ENCODE measurements at places on chromosomes 5 and 9.

DNA sequence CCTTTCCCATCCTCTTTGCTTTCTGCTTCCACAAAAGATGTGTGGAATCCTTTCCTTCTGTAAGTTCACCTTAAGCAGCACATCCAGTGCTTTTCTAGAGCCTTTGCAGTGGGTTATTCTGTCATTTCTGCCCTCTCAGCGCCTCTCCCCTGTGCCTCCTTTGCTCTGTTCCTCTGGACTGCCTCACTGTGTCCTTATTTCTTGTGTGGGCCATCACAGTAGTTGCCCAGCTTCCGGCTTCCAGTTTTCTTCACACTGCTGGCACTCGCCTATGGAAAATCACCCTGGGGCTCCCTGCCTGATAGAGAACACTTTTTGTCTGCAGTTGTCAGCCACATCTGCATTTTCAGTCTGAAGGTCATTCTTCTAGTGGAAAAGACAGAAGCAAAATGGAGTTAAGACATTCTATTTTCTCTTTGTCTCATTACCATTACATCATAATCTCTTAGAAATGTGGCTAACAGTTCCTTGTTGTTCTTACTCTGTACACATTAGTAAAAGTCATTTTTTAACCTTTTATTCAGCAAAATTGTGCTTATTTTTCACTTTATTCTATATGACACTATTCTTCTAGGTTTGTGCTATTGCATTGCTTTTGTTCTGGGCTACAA is 64.1 kb upstream of the ZNF608 start:
- no peak for DNase-seq

- DNase-seq = no peak
These were observed 33.4 kb downstream of the MAP1B start for GRCh38 chr5:72140711-72141110.

GRCh38 chr5:11851416-11851815 is 52.8 kb downstream of the CTNND2 start:
- DNase-seq = no peak

GRCh38 chr9:35193762-35194161 is 32.0 kb downstream of the UNC13B start:
- no peak for DNase-seq

DNA sequence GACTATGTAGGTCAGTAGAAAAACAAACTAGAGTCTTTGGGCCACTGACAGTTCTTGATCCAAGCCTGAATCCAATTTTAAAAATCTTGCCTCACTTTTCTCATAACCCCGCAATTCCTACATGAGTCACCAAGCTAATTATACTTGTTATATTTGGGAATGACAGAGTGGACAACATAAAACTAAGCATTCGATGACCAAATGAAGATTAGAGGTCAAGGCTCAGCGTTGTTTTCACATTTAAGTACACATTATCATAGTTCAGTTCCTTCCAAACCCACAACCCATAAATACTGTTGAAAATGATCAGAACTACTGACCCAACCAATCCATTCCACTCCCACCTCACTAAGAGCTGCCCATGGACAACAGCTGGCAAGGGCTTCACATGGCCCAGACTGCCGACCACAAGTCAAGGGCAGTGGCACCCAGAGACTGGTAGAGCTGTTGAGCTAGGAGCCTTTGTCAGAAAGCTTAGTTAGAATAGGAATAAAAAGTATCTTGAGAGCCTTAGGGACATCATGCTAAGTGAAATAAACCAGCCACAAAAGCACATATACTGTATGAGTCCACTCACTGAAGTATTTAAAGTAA is 64.2 kb downstream of the MYO10 start:
- DNase-seq = no peak

GRCh38 chr5:170305646-170306025 is 8.1 kb upstream of the LCP2 start:
- no peak for DNase-seq

DNA sequence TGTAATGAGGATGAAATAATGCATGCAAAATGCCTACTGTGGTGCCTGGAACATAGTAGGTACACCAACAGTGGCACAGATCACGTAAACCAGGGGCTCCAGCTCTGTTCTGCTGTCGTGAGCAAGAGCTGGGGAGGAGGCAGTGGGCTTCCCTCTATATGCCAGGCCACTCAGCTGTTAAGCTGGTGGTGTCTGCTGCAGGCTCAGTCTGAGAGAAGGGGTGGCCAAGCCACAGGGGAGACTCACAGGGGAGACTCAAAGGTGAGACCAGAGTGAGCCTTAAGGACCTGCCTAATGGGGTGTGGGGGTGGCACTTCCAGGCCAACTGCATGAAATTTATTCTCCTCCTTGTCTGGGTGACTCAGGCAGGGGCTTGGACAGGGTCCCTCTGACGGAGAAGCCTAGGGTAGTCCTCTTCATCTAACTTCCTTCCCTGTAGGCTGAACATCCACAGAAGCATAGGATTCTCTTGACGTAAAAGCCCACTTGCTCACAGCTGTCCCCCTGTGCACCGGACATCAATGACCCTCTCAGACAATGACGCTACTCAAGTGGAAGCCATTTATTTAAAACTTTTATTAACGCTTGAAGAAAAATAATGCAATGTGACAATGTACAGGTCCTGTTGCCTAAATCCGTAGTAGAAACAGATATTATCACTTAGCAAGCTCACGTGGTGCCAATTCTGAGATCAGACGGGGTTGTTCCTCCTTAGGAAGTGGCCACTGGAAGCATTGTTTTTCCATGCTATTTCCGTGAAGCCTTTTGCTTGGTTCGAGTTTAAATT is 13.9 kb downstream of the STC2 start:
- no peak for DNase-seq

DNA sequence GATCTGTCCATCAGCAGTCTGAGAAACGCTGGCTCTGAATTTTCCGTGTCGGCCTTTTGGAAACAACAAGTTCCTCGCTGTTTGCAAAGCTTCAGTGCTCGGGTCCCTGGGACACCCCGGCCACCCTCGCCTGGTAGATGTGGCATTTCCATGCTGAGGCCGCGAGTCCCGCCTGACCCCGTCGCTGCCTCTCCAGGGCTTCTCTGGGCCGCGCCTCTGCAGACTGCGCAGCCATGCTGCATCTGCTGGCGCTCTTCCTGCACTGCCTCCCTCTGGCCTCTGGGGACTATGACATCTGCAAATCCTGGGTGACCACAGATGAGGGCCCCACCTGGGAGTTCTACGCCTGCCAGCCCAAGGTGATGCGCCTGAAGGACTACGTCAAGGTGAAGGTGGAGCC is 4.7 kb downstream of the NTNG2 start:
- DNase-seq = no peak

- no peak for DNase-seq
These were observed 59.6 kb downstream of the RICTOR start for GRCh38 chr5:39014561-39014960.

DNA sequence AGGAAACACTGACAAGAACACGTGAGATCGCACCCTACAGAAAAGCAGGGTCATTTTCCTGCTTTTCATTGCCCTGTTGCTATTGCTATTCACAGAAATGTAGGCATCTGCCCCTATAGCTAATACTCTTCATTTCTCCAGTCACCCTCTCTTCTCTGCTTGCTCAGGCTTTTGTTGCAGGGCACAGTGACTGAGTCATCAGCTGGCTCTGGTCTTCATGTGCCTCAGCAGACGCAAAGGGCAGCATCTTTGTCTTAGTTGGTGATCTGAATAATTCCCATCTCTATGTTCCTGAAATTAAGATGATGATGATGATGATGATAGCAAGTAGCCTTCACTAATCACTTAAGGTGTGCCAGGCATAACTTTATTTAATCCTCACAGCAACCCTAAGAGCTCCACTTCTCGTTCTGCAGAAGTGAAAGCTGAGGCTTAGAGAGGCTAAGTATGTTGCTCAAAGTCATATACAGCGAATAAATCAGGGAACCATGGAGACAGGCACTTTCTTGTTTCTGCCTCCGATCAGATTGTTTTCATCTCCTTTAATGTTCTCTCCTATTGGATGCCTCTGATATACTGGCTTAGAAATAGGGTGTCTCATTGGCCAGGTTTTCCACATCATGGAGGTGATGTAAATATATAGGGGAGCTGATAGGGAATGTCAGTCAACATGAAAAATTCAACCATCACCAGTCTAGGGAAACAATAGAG is 133.0 kb upstream of the STK32A start:
- no peak for DNase-seq

DNA sequence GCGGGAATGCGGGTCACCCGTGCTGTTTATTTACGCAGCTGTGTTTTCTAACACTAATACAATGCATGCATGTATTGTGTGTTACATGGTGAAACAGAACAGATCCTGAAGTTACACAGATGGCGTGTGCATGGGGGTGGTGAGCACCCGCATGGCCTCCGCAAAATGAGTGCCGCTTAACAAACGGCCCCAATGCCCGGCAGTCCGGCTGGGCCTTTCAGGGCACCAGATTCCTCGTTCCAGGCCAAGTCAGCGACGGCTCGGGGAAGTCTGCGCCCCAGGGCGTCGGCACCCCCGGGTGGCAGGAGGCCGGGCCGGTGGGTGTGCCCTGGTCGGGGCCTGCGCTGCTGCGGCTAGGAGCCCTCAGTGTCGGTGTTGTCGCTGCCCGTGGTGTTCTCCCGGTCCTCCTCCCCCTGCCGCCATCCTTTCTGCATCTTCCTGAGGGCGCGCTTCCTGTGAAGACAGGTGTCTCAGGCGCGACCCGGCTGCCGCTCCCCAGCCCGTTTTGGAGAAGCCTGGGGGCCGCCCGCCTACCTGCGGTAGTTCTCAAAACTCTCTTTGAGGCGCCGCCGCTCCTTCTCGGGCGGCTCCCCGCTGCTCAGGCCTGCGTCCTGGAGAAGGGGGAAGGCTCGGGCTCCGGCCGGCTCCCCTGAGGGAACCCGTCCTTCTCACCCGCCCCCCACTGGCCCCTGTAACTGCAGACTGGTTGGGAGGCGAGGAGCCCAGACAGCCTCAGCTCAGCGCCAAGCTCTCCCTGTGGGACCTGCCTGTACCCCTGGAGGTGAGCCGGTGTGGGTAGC is 605 bp upstream of the DNLZ start:
- no peak for DNase-seq

DNA sequence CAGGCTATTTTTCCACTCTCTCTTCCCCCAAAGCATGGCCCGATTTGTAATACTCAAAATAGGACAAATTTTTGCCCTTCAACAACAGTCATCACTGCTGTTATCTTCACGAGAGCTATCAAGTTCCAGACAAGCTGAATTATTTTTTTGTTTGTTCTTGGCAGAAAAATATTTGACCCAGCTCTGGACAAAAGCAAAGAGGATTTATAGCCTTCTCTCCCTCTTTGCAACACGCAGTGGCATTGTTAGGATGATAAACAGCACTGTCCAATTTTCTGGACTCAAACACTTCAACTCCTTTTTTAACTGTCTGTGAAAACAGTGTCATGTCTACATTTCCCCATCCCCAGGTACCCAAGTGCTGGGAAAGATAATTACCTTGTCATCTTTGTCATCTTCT is 160.3 kb downstream of the SLF1 start:
- DNase-seq = no peak

DNA sequence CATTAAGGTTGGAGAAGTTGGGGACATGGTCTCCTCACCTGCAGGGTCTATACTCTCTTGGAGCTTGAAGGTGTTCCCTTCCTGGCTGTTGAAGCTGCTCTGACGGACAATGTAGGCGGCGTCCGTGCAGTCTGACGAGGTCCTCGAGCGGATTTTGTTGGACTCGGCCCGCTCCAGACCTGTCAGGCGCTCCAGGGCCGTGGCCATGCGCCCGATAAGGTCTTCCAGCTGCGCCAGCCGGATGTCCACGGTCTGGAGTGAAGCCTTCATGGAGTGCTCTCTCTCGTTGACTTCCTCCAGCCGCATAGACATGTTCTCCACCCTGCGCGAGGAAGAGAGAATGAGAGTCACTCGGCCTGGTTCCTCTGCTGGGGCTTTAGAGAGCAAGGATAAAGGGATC is 122.6 kb upstream of the KLF9 start:
- DNase-seq = no peak

DNA sequence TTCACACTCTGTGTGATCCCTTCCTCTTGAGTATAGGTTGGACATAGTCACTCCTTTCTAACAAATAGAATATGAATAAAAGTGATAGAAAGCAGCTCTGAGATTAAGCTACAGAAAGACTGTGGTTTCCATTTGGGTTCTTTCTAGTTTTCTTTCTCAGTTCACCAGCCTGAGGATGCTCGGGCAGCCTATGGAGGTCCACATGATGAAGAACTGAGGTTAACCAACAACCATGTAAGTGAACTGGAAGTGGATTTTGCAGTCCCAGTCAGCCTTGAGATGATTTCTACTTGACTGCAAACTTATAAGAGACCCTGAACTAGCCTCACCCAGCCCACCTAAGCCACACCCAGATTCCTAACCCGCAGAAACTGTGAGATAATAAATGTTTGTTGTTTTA is 10.1 kb upstream of the FOXE1 start:
- no peak for DNase-seq

DNA sequence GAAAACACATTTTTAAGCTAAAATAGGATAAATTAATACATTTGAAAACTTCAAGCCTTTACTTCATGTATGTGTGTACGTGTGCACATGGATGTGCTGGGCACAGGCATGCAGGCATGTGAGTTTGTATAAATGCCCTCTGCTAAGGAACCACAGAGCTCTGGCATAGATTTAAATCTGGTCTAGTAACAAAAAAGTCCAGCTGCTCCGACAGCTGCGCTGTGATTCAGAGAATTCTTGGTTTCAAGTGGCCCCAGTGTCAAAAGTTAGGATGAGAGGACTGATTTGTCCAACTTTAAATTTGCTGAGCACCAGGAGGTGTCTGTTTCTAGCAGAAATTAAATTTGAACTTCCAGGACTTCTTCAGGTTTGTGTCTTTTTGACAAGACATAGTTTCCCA is 203.7 kb upstream of the TUT7 start:
- no peak for DNase-seq

DNA sequence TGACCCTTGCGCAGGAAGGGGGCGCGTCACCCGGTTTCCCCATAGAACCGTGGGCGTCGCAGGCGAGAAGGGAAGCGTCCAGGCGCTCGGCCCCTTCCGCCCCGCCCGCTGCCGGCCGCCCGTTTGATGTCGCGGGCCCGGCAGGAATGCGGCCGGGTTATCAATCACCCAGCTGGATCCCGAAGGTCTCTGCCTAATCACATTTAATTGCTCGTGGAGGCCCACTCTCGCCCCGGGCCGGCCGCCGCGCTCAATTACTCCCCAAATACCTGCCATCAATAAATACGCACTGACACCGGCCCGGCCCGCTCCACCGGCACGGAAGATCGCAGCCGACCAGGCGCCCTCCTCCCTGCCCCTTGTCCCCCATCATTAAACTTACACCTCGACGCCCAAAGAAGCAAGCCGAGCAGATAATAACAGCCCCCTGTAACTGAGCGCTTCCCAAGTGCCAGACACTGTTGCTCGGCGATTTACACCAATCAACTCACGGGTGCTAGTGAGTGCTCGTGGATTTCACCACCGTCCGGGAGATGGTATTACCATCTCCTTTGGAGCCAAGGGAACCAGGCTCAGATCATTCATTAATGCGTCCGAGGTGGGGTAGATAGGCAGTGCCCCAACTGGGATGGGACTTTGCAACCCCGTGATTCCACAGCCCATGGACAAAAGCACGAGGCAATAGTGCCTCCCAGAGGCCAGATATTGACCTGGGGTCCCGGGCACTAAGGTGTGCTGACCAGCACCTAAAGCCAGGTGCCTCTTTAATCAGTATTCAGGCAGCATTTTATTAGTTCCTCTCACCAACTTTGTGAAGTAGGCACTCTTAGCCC is 11.3 kb downstream of the MSX2 start:
- DNase-seq = no peak

Measured in RWPE2 (cell line).